ENCODE measurements at places on chromosomes 2 and 18.

DNA sequence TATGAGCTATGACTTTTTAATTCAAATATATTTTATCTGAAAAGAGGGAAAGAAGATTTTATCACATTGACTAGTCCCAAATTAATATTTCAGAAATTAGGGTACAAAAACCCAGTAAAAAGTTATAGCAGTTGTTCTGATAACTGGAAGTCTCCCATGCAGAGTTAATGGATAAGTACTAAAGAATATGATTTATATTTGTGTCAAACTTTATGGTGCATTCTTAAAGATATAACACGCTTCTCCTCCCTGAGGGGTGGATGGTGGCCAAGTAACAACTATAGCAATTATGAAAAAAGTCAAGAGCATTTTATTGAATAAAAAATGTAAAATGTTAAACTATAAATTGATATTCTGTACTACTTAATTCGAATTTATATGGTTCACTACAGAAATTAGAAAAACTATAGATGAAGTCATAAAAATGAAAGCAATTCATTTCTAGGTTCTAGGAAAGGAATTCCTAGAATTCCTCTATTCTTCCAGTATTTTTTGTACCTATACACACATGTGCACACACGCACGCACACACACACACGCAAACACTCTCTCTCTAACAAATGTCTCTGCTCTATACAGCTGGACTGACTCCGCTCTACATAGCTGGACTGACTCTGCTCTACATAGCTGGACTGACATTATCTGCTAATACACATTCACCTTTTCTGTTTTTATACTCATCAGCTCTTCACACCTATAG, 111.3 kb downstream of the PRELID3A start:
- DNase-seq = no peak

DNA sequence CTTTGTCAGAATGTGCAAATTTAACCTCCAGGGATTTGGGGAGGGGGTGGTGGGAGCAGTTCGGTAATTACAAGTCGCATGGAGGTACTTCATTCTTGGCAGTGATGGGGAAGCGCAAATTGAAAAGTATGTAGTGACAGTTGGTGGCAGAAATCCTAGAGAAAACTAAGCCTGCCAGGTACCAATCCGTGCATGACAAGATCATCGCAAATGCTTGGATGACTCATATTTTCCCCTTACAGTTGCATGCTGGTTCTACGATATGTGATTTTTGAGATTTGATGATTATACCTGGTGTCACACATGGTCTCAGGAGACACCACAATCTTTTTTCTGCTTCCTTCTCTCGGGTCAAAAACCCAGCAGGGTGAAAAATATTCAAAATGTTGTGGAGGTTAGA, 479.7 kb upstream of the ID2 start:
- DNase-seq = no peak

GRCh38 chr18:61129001-61129400, 204.2 kb upstream of the CDH20 start:
- no peak for DNase-seq

GRCh38 chr2:181910028-181910831, 18.7 kb downstream of the ITPRID2 start:
- no peak for DNase-seq

DNA sequence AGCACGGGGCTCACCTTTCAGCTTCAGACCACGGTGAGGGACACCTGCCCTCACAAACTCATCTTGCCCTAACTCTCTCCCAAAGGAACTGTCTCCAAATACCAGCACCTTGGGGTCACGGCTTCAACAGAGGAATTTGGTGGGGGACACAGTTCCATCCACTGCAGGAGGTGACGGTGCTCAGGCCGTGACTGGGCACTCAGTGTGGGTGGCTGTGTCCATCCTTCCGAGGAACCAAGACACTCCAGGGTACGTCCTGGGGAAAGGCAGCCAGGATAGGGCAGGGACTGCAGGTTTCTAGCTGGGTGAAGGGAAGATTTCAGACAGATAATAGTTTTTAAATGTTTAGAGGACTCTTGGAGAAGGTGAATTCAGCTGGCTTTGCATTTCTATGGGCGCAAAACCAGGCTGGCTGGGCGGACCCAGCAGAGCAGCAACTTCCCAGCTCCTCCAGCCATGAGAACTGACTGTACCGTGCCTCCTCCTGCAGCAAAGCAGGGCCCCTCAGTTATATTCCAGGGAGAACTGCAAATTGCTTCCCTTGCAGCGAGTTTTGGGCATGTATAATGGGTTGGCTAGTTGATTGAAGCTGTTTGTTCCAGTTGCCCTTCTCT, 23.9 kb upstream of the ALLC start:
- DNase-seq = no peak

DNA sequence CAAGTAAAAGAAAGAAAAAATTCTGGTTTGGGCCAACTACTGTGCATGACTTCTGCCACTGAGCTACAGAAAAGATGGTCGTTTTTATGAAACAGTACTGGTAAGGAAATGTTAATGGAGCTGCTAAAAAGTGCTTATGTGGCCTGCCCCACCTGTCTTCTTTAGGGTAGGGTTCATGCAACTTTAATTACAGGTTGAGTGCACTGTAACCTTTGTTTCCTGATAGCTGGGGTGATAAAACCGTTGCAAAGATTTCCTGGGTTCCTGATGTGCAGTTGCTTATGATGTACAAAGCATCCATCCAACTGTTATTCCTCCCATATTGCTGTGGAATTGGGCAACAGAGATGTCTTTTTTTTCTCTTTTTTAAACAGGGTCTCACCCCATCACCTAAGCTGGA, 34.3 kb upstream of the PUM2 start:
- DNase-seq = no peak

DNA sequence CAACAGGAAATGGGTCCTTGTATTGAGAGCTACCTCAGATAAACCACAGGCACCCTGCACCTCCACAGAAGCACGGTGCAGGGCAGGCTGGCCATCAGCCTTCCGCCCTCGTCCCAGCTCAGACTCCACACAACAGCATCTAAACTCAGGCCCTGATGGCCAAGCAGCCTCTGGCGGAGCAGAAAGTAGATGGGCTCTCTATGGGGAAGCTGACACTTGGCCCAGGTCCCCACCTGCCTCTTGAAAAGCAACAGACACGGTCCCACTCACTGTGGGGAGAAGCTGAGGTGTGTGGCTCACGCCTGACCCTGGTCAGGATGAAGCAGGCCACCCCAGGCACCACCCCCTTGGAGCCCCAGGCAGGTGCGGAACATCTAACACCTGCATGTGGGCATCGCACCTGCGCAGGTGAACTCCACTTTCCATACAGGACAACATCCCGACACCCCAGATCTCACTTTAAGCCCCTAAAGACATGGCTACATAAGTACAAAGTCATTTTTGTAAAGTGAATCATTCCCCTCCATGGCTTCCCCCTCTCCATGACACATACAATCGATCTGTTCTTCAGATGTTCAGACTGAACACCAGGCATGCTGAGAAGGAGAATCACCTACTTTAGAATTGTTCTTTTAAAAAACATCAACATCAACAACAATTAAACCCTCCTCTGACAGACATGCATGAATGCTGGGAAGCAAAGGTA, 208.4 kb downstream of the ZBTB7C start:
- no peak for DNase-seq

DNA sequence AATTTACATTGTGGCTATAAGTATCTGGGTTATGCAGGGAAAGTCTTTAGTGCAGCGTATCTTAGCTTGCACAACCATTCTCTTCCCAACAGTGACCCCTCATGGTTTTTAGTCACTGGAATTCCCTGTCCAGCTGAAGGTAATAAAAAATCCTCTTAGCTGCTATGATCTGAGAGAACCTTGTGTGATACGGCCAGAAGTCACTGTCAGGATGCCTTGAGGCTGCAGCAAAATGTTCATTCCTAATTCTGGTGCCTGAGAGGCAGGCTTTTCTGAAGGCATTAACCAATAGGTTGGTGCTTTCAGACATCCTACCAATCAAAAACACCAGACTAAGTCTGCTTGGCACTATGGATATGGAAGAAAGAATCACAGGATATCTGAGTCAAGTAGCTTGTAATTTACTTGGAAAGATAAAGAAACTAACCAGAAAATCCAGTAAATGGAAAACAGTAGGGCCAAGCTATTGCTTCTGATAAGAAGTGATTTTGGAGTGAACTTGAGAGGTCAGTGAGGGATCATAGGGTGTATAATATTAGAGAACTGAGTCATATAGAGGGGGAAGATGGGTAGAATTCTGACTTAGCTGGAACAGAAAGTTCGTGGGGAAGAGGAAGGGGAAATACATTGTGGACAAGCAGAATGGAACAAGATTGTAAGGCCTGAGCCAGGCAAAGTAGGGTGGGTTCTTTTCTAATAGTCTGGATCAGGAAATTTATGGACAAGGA, 89.0 kb upstream of the SLC14A2 start:
- peak; percentile 27 for DNase-seq

DNA sequence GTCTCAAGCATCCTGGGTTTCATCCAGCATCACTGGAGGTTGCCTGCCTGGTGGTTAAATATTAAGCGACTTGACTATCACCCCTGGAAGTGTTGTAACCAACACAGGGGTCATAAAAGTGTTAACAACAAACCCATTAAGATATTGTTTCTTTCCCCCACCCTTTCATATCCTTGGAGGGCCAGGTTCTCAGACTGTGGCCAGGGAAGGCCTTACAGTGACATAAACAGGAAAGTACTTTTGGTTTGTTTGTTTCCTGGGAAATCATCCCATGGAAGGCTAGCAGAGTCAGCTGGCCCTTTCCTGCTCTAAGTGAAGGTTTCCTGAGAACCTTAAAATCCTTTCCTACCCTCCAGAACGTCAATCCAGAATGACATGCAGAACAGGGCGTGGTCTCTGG, 160.9 kb downstream of the CLIP4 start:
- no peak for DNase-seq

- DNase-seq = no peak
Measured at GRCh38 chr2:16322308-16323125, 343.1 kb downstream of the CYRIA start.

- no peak for DNase-seq
Measured at GRCh38 chr18:38693104-38693503, 1127.5 kb upstream of the CELF4 start.

GRCh38 chr2:172065111-172065510, 20.2 kb upstream of the DLX1 start:
- no peak for DNase-seq

GRCh38 chr2:10993001-10993481, 81.3 kb downstream of the KCNF1 start:
- DNase-seq = peak; percentile 82

GRCh38 chr2:29688429-29688828, 233.0 kb downstream of the ALK start:
- no peak for DNase-seq

DNA sequence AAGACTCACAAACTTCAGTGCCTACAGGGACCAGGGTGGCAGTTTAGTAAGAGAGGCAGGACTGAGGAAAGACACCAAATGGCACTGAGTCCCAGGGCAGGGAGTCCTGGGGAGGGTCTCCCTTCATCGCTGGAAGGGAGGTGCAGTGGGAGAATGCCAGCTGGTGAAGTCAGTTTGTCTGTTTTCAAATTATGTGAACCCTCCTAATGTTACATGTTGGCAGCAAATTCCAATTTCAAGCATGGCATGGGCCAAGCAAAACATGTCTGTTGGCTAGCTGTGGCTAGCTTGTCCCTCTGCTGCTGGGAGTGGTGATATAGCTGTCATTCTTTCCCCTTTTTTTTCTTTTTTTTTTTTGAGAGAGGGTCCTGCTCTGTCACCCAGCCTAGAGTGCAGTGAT, 55.9 kb upstream of the HAAO start:
- DNase-seq = no peak

GRCh38 chr2:111687911-111688310, 196.1 kb downstream of the ANAPC1 start:
- no peak for DNase-seq

DNA sequence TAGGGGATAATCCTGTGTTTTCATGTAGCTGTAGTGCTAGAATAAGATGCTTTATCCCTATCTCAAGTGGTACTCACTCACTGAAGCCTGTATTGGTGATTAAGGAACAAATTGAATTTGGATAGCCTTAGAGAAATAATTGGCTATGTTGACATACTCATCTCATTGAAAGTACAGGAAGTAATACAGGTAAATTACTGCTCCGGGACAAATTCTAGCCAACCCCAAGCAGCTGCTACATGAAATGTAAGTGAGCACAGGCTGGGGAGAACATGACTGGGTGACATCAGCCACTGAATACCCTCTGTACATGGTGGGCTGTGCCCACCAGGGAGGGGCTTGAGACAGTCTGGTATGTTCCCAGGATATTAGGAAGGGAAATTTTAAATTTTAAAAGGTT, 188.4 kb upstream of the RASGRP3 start:
- DNase-seq = no peak

- no peak for DNase-seq
Measured at GRCh38 chr2:156841321-156841720, 405.1 kb downstream of the GPD2 start.

DNA sequence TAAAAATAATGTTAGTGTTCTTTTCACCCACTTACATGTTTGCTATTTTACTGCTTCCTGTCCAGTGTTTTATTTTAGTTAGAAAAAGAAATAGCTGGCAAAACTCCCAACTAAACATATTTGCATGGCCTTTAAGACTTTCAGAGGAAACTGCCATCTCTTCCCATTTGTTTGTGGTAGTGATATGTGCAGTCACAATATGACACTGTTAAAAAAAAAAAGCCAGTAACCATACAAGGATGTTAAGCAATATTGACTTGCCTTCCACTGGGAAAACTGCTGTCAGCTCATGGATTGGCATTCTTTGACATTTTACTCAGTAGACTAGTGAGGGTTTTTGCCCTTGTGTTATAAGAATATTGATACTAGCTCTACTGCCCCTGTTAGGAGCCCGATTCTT, 29.1 kb downstream of the XIRP2 start:
- no peak for DNase-seq

- DNase-seq = no peak
Measured at GRCh38 chr18:63997606-63998005, 27.7 kb downstream of the SERPINB8 start.

- no peak for DNase-seq
Measured at GRCh38 chr2:65939687-65940086, 495.2 kb upstream of the MEIS1 start.

DNA sequence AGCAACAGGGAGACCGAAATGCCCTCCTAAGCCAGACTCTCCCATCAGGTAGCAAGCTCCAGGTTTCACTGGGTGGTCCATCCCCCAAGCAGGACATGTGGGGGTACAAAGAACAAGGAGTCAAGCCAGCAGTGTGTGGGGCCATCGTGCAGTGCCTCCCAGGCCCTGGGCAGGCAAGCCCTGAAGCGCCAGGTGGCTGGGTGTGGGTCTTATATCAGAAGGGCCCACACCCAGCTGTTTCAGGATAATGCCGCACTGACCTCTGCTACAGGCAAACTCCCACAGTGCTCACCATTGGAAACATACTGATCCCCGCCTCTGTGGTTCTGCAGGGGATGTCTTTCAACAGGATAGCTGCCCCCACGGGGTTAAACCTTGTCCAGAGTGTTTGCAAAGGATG, 174.2 kb upstream of the SMAD2 start:
- no peak for DNase-seq

GRCh38 chr2:220858101-220858500, 714.0 kb downstream of the EPHA4 start:
- no peak for DNase-seq

DNA sequence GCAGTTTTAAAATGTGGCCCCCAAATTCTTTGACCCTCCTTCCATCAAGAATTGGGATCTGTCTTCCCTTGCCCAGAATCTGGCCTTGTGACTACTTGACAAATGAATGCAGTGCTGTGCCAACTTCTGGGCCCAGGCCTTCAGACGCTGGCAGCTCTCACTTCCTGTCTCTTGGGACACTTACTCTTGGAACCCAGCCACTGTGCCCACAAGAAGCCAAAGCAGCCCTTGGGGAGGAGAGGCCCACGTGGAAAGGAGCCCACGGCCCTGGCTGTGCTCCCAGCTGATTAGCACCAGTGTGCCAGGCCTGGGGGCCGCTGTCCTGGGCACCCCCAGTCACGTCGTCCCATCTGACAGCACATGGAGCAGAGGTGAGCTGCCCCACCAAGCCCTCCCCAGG, 56.6 kb downstream of the RPL37A start:
- DNase-seq = no peak
